ENCODE measurements at places on chromosomes 11 and 22. TPM values are rescaled to one million over a fixed set of nuclear protein-coding genes. Genes with fewer than 3 reads are reported as not detected.

The BTG4 gene
- total RNA-seq, result not detected

The SC5D gene
- 59.3 TPM for total RNA-seq

The MRGPRE gene
- total RNA-seq, result 0.36 TPM

The PRRG4 gene
- 4.2 TPM for total RNA-seq

The MMP10 gene
- total RNA-seq, result not detected

Measured in motor neuron (in vitro differentiated cells).